AG04449 (cell line): ENCODE measurements at places on chromosomes 13 and 19.

GRCh38 chr13:95541308-95541707 is 11.2 kb upstream of the CLDN10 start:
- no peak for DNase-seq

DNA sequence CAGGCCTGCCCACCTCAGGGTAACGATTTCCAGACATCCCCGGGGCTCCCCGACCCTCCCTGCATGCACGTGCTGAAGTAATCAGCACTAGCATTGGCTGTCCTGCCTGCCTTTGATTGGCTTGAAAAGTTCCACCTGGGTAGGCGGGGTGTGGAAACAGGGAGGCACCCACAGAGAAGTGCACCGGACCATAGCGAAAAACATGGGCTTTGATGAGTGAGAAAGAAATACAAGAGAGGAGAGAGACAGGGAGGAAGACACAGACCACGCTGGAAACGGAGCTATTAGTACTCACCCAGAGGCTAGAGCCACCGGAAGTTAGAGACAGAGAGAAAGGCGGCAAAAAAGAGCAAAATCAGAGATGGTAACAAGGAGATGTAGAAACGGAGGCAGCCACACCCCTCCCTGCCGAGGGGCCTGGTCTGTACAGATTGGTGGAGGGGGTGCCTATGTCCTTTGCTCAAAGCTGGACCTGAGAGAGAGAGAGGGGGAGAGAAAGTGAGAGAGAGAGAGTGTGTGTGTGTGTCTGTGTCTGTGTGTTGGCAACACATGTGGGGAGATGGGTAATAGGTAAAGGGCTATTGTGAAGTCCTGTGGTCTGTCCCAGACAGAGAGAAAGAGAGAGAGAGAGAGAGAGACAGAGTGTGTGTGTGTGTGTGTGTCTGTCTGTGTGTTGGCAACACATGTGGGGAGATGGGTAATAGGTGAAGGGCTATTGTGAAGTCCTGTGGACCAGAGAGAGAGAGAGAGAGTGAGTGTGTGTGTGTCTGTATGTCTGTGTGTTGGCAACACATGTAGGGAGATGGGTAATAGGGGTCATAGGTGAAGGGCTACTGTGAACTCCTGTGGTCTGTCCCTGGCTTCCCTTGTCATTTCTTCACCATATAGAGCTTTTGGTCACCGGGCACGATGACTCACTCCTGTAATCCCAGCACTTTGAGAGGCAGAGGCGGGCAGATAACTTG is 2.9 kb downstream of the CGB3 start:
- no peak for DNase-seq

GRCh38 chr19:29610574-29611271 is 4.6 kb downstream of the POP4 start:
- no peak for DNase-seq

- DNase-seq, result no peak
Observed at GRCh38 chr13:90533866-90534265, 813.6 kb upstream of the MIR17HG start.

- DNase-seq, result no peak
Observed at GRCh38 chr13:45370922-45371406, 30.0 kb upstream of the TPT1 start.

GRCh38 chr19:4700693-4700970 is 23.0 kb downstream of the DPP9 start:
- DNase-seq, result no peak

DNA sequence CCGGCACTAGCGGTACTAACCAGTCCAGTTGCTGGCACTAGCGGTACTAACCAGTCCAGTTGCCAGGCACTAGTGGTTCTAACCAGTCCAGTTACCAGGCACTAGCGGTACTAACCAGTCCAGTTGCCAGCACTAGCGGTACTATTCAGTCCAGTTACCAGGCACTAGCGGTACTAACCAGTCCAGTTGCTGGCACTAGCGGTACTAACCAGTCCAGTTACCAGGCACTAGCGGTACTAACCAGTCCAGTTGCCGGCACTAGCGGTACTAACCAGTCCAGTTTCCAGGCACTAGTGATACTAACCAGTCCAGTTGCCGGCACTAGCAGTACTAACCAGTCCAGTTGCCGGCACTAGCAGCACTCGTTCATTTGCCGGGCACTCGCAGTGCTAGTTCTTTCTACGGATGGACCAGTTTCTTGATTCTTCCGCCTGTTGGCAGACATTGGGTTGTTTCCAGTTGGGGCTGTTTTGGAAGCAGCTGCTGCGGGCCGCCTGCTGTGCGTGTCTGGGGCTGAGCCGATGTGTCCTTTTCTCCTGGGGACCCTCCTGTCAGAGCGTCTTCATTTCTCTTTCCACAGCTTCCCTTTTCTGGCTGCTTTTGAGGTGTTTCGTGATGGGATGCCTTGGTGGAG is 123.4 kb upstream of the MCF2L start:
- DNase-seq, result no peak
